Right cardiac atrium (tissue), 5 donors: ENCODE measurements at places on chromosomes 6 and 20. TPM values are rescaled to one million over a fixed set of nuclear protein-coding genes. Genes with fewer than 3 reads are reported as not detected.

- DNase-seq: no peak
These were observed 62.5 kb upstream of the MLIP start for GRCh38 chr6:54048782-54049181.

- no peak for DNase-seq
These were observed 8.3 kb upstream of the HM13 start for GRCh38 chr20:31505903-31506302.

- DNase-seq: no peak
These were observed 154.0 kb downstream of the PDSS2 start for GRCh38 chr6:107305391-107305790.

DNA sequence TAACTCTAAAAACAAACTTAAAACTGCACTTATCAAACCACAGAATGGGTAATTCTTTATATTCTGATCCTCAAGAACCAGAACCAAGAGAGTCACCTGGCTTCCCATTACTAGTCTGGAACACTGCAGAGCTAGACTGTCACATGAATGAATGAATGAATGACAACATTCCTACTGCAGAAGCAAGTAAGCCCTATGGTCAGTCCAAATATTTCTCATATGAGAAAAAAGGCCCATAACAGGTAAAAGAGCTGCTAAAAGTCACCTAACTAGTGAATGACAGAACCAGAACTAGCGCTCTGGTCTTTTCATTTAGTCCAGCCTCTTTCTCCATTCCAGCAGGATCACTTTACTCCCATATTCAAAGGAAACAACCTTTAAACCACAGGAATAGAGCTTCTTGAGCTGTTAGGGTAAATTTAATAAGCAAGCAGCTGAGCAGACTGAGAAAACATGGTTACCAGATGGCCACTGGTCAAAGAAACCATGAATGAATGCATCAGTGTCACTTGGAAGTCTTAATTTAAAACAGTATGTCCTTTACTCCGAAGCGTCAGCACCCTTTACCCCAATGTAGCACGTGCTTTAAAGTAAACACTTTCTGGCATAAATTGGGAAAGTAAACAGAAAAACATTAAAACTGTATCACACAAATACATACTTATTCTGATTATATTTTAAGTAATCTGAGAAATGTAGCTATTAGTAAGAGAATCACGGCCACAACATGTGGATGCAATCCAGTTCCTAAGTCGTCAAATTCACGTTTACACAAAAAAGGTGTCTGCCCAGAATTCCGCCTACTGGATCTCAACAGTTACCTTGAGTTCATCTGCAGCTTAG lies 1.4 kb downstream of the PREP start:
- DNase-seq: no peak

GRCh38 chr20:41095110-41095969 lies 42.0 kb upstream of the PLCG1 start:
- DNase-seq: peak; percentile 67

DNA sequence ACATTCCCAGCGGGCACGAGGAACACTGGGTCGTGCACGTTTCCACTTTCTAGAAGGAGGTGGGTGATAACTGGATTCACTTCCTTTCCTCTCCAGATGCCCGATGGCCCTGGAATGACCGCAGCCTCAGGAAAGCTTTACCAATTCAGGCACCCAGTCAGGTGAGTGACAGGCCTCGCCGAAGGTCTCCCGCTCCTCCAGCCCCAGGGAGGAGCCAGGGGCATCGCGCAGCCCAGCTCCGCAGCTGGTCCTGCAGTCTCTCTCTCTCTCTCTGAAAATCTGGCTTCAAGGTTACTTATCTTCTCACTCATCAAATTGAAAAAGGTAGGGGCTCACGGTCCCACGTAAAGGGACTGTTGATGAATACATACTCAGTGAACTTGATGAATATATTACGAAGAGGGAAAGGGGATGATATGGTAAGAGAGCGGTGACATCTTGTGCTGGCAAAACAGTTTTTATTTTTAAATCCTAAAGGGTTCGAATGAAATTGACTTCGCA lies 891 bp downstream of the RIPPLY2 start:
- no peak for DNase-seq

GRCh38 chr6:154425034-154425433 lies 68.4 kb upstream of the IPCEF1 start:
- DNase-seq: no peak

DNA sequence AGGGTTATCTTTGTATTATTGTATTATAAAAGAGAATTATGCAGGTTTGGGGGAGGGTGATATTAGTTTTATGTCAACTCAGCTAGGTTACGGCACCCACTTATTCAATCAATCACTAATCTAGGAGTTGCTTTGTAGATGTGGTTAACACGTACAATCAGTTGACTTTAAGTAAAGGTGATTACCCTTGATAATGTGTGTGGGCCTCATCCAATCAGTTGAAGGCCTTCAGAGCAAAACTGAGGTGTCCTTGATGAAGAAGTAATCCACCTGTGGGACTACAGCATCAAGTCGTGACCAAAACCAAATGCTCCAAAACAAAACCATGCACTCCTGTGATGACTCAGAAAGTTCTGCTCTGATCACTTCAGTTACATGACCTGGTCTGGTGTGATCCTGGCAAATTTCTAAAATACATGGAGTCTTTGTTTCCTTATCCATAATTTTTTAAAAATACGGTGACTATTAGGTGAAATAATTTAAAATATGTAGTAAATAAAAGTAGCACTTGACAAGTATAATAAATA lies 114.1 kb downstream of the IYD start:
- no peak for DNase-seq

GRCh38 chr6:162728197-162728596 lies 423 bp downstream of the PACRG start:
- peak; percentile 67 for DNase-seq

DNA sequence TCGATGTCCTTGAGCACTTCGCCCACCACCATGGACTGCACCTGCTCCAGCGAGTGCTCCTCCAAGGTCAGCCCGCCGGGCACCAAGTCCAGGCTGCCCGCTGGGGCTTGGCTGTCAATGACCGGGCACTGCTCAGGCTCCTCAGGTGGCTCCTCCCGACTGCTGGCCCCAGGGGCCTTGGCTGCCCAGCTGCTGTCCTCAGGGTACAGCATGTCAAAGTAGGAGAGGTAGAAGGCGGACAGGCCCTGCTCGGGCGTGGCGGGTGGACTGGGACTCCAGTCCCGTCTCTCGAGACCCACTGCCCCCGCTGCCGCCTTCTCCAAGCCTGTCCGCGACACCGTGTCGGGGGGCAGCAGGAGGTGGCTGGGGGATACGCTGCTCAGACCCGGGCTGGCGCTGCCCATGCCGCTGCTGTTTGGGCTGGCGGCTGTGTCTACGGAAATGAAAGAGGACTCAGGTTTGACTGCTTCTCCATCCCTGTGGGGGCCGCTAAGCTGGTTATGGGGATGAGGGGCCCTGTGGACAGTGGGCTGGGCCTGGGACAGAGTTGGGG lies 12.0 kb downstream of the SPDEF start:
- DNase-seq: no peak

DNA sequence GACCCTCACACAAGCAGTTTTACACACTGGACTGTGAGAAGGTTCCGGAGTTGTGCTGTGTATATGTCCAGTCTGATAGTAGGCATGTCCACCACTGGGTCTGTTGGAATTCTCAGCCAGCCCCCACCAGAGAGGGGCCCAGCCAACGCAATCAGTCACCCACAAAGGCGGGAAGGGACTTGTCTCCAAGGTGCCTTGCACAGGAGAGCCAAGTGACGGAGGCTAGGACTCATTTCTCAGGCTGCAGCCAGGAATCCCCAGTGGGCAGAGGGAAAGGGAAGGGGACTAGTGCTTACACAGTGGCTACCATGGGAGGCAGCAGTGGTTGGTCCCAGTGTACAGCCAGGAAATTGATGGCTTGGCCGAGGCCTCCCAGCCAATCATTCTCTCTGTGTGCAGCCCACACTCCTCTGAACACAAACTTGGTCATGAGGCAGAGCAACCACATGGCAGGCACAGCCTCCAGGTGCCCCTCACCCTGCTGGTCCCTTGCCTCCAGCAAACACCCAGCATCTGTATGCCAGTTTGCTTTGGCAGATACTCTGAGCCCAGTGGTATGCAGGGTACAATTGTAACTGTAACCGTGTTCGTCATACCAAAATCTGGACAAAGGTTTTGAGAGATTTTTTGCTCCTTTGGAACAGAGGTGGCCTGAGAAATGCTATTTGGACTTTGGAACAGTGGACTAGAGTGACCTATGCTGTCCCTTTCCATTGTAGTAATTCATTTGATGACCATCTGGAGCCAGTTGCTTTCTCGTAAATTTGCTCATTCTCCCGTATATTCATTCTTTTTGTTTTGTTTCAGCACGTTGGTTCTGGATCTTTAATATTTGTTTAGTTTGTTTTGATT lies 72.9 kb upstream of the MYL9 start:
- no peak for DNase-seq

DNA sequence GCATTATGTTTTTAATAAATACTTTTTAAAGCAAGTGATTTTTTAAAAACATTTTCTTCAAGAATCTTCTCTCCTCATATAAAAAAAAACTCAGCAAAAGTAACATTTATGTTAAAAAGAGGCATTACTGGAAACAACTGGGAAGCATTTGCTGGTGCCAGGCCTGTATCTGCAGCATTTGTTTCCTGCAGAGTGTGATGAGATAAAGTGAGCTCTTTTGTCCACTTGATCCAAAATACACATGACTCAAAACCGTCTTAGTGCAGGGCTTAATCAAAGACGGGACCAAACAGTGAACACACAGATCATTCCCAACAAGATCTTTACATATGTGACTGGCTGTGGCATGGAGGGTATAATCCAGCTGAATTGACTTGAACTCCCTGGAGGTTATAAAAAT lies 28.3 kb upstream of the RIPPLY2 start:
- no peak for DNase-seq

- DNase-seq: no peak
These were observed 741.4 kb upstream of the MAP3K7 start for GRCh38 chr6:91328241-91328640.

DNA sequence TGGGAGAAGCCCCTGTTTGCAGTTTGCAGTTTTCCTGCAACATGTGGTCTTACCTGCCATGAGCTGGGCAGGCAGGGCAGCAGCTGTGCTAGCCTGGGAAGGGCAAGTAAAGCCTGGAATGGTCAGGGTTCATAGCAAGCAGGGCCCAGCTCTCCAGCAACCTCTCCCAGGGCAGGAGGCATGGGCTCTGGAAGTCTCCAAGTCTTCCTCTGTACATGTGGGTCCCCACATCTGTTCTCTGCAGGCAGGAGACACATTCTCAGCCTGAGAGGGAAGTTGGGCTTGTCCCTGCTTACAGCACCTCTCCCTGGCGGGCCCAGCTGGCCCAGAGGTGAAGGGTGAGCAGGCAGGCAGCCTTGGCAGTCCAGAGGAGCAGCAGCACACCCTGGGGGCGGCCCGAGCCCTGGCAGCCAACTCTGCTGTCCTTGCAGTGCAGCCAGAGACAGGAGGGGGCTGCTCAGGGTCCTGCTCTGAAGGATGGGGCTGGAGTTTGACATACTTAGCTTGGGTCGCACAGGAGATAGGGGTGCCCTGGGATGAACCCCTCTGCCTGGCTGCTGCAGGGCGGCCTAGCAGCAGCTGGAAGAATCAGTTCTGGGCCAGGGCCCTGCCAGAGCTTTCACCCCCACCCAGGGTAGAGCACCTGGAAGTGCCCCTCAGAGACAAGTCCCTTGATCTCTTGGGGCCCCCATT lies 176.0 kb downstream of the MRPL14 start:
- peak; percentile 86 for DNase-seq

- no peak for DNase-seq
These were observed 74.1 kb upstream of the SLC4A11 start for GRCh38 chr20:3312940-3313682.

- DNase-seq: no peak
These were observed at the start of gene AFDN for GRCh38 chr6:167826896-167827582. AFDN (plus strand) TSS chr6:167826911; CDS start chr6:167827133, 222 bp downstream.

MRAP2 gene
- 0.37 TPM for total RNA-seq

EYS gene
- not detected for total RNA-seq

NUS1 gene
- 23.2 TPM for total RNA-seq

PAQR8 gene
- 4.5 TPM for total RNA-seq

NOL7 gene
- 51.2 TPM for total RNA-seq

TNF gene
- 0.71 TPM for total RNA-seq

MACROD2 gene
- total RNA-seq: 2.4 TPM

PRND gene
- not detected for total RNA-seq

LSM2 gene
- 27.3 TPM for total RNA-seq

SAMHD1 gene
- total RNA-seq: 106 TPM

RBPJL gene
- total RNA-seq: not detected

CCM2L gene
- 5.6 TPM for total RNA-seq

RTF2 gene
- total RNA-seq: 80.2 TPM
